ENCODE measurements at places on chromosomes 16 and 17. TPM values are rescaled to one million over a fixed set of nuclear protein-coding genes. Genes with fewer than 3 reads are reported as not detected.

Gene EVPLL
- not detected for total RNA-seq

Gene CUEDC1
- 0.09 TPM for total RNA-seq

Gene SP6
- total RNA-seq: not detected

Gene HOXB13
- not detected for total RNA-seq

Gene FAAP100
- 40.6 TPM for total RNA-seq

Gene UTS2R
- not detected for total RNA-seq

Gene NTN1
- total RNA-seq: 0.07 TPM

Gene ODAD4
- 0.73 TPM for total RNA-seq

Gene STRADA
- total RNA-seq: 54.8 TPM

Gene MSLN
- total RNA-seq: 0.18 TPM

Gene CCL14
- total RNA-seq: not detected

Gene ARL4D
- total RNA-seq: 5.6 TPM

Gene IGSF6
- 0.23 TPM for total RNA-seq

Gene RHBDL1
- 0.91 TPM for total RNA-seq

Gene TLCD2
- total RNA-seq: 0.11 TPM

Gene MYADML2
- total RNA-seq: not detected

Gene TP53TG3C
- not detected for total RNA-seq

Gene DNAAF1
- total RNA-seq: not detected

Gene KRT24
- total RNA-seq: not detected

Gene NPIPB8
- 1.6 TPM for total RNA-seq

Gene ATP2A3
- 306 TPM for total RNA-seq

Gene CES3
- total RNA-seq: 10.9 TPM

Gene TMEM88
- total RNA-seq: 0.57 TPM

Gene PYDC1
- not detected for total RNA-seq

Gene KCNG4
- not detected for total RNA-seq

Gene HOXB4
- total RNA-seq: 6.9 TPM

Gene ZG16B
- total RNA-seq: 6.5 TPM

Gene SOCS3
- total RNA-seq: 23.9 TPM
